Bronchial epithelial cell (primary cell): ENCODE measurements at places on chromosomes 1 and 21. TPM values are rescaled to one million over a fixed set of nuclear protein-coding genes. Genes with fewer than 3 reads are reported as not detected.

KRTAP19-1 gene
- not detected in 2 replicates for total RNA-seq

CYP4Z1 gene
- not detected in 2 replicates for total RNA-seq

SPRR5 gene
- total RNA-seq, result not detected in 2 replicates

CRP gene
- not detected in 2 replicates for total RNA-seq

RHBDL2 gene
- total RNA-seq, result 5.0 and 18.7 TPM in 2 replicates

AMPD1 gene
- total RNA-seq, result 0.13 TPM in 1 of 2 replicates, not detected in the other

TFF2 gene
- total RNA-seq, result not detected in 2 replicates

CELA2A gene
- not detected in 2 replicates for total RNA-seq

AMIGO1 gene
- 0.13 and 0.26 TPM in 2 replicates for total RNA-seq

PRR9 gene
- not detected in 2 replicates for total RNA-seq

NECTIN4 gene
- 108 and 200 TPM in 2 replicates for total RNA-seq

MATN1 gene
- total RNA-seq, result not detected in 2 replicates

OLIG2 gene
- not detected in 2 replicates for total RNA-seq

CASQ1 gene
- total RNA-seq, result not detected in 2 replicates

SYT11 gene
- 0.26 and 0.77 TPM in 2 replicates for total RNA-seq

UBXN11 gene
- 2.6 and 3.1 TPM in 2 replicates for total RNA-seq
